Stimulated activated CD4-positive, alpha-beta T cell treated with anti-CD3 and anti-CD28 coated beads, Interleukin-4, amount 100 ng/mL, for 1 hour (primary cell): ENCODE measurements at places on chromosomes 13 and 19.

- no peak for DNase-seq
Observed at GRCh38 chr19:11168568-11168967, 13.0 kb upstream of the SPC24 start.

DNA sequence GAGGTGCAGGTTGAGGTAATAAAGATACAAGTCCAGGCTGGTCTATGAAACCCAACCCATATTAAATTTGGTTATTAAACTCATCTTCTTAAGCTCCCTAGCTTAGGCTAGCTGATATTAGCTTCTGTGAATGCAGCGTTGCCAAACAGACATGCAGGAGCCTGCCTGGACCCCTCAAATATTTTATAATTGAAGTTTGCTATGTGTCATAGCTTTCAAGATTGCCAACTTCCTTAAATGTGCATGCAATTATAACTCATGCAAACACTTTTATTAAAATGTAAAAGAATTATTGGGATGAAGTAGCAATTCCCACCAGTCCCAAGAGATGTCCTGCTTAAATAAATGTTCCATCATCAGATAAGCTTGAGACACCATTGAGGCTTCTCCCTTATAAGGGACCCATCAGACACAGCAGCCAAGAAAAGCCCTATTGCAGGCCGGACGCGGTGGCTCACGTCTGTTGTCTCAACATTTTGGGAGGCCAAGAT, 51.3 kb downstream of the MBNL2 start:
- no peak for DNase-seq

GRCh38 chr13:75149776-75150175, 332.2 kb downstream of the TBC1D4 start:
- DNase-seq = no peak

DNA sequence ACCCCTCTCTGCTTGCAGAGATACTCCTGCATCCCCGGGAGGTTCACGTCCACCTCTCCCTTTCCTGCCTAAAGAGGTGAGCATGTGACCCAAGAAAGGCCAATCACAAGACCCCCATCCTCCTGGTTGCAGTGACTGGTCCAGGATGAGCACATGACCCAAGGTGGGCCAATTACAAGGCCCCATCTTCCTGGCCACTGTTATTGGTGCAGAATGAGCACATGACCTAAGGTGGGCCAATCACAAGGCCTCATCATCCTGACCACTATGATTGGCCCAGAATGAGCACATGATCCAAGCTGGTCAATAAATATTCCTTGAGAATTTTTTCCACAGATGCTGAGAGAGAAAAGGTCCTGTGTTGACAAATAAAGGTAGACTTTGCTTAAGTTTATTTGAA, 350.7 kb downstream of the EFNB2 start:
- DNase-seq = no peak
